ENCODE measurements at places on chromosomes 4 and X. TPM values are rescaled to one million over a fixed set of nuclear protein-coding genes. Genes with fewer than 3 reads are reported as not detected.

MAGEE2 gene
- total RNA-seq: not detected

TCEAL6 gene
- total RNA-seq: not detected

CHST7 gene
- total RNA-seq: 37.3 TPM

RASSF6 gene
- total RNA-seq: not detected

F9 gene
- not detected for total RNA-seq

ATP2B3 gene
- total RNA-seq: not detected

STPG2 gene
- 0.84 TPM for total RNA-seq

PDK3 gene
- total RNA-seq: 7.0 TPM

SMIM10 gene
- 1.5 TPM for total RNA-seq

KCND1 gene
- total RNA-seq: not detected

NEUROG2 gene
- not detected for total RNA-seq

LDB2 gene
- 39.4 TPM for total RNA-seq

CXCL11 gene
- 4.7 TPM for total RNA-seq

SPARCL1 gene
- 60.4 TPM for total RNA-seq

ATP10D gene
- 12.2 TPM for total RNA-seq

XAGE2 gene
- not detected for total RNA-seq

XPNPEP2 gene
- not detected for total RNA-seq

CENPVL2 gene
- total RNA-seq: not detected

AMTN gene
- total RNA-seq: not detected

STEEP1 gene
- total RNA-seq: 30.6 TPM

RNF150 gene
- total RNA-seq: 0.05 TPM

SPANXA2 gene
- total RNA-seq: not detected

NPY1R gene
- not detected for total RNA-seq

SPANXN3 gene
- total RNA-seq: not detected

FAT4 gene
- total RNA-seq: 19.2 TPM

BEX5 gene
- total RNA-seq: 3.5 TPM

NLRP2B gene
- not detected for total RNA-seq

ENOPH1 gene
- total RNA-seq: 48.7 TPM

ETDB gene
- not detected for total RNA-seq

FAM236A gene
- not detected for total RNA-seq

TCEAL3 gene
- 21.1 TPM for total RNA-seq

SHISA3 gene
- total RNA-seq: 14.3 TPM

VEGFC gene
- total RNA-seq: 37.3 TPM

MAPK10 gene
- 0.07 TPM for total RNA-seq

XK gene
- under 0.01 TPM for total RNA-seq

UCP1 gene
- not detected for total RNA-seq

EFNB1 gene
- 184 TPM for total RNA-seq

IL2RG gene
- total RNA-seq: 1.9 TPM

CYSLTR1 gene
- total RNA-seq: 1.5 TPM

NXF2 gene
- total RNA-seq: not detected

IQCM gene
- total RNA-seq: not detected

ANXA3 gene
- 248 TPM for total RNA-seq

IRS4 gene
- total RNA-seq: not detected

IQSEC2 gene
- total RNA-seq: 5.5 TPM
